ENCODE measurements at places on chromosomes 6 and 20.
A peak's percentile ranks its signal among the peaks of the same experiment; 100 is the strongest.

GRCh38 chr20:51928931-51929330 is 126.6 kb upstream of the SALL4 start:
- no peak overlapping the region for H3K4me3 ChIP-seq
- DNase-seq = no peak
- no peak overlapping the region for H3K27ac ChIP-seq
- H3K4me1 ChIP-seq = no peaks in the 10 kb centered on the region
- no peaks in the 10 kb centered on the region for H3K27me3 ChIP-seq

DNA sequence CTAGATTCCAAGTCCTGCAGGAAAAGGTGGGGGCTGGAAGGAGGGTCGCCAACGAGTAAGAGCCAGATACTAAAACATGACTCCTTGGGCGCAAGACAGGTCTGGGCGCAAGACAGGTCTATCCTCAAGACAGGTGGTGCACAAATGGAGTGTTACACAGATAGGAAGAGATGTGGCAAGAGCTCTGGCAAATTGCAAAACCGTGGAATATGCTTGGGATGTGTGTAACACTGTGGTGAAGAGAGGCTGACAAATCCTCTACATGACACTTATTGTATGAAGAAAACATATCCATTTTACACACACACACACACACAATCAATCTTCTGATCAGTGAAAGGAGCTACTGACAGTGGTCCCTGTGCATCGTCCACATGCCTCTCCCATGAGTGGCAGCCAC is 77.6 kb downstream of the TBC1D7 start:
- no peak overlapping the region for H3K4me3 ChIP-seq
- no peaks in the 10 kb centered on the region for H3K4me1 ChIP-seq
- H3K27ac ChIP-seq = no peak overlapping the region
- no peak for DNase-seq

- H3K27me3 ChIP-seq = no peaks in the 10 kb centered on the region
- H3K27ac ChIP-seq = peak overlapping the region; percentile 69
- no peak overlapping the region for H3K4me3 ChIP-seq
These were observed 16.2 kb downstream of the L3MBTL3 start for GRCh38 chr6:130034378-130035146.

DNA sequence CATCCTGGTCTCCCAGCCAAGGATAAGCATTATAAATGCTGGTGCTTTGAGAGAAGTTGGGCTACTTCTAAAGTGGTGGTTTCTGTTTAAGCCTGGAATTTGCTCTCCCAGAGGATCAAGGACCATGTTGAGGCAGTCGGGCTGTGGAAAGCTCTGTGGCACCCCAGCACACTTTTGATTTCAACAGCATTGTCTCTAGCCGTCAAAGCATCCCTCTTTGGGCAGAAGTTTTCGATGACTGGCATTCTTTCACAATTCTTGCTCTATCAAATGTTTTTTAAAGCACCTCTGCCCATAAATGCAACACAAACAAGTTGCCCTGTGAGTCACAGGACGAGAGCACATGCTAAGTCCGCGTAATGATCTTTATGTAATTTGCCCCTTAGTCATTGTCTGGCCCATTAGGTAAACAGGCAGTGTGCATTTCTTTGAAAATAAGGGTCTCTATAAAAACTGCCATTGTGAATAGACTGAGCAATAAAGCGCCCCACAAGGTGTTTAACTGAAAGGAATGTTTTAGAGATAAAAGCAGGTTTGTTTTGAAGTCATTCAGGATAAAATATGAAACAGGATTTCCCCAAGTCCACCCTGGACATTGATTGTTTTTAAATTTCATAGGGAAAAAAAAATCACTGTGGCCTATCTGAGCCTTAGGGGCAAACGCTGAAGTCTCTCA is 44.7 kb upstream of the FOXQ1 start:
- no peaks in the 10 kb centered on the region for H3K4me1 ChIP-seq
- DNase-seq = no peak
- H3K27me3 ChIP-seq = no peaks in the 10 kb centered on the region
- H3K27ac ChIP-seq = no peak overlapping the region

GRCh38 chr6:105794239-105794638 is 291.9 kb upstream of the PRDM1 start:
- no peaks in the 10 kb centered on the region for H3K4me1 ChIP-seq
- no peak overlapping the region for H3K27ac ChIP-seq
- DNase-seq = no peak
- no peaks in the 10 kb centered on the region for H3K36me3 ChIP-seq
- H3K4me3 ChIP-seq = no peak overlapping the region
- no peaks in the 10 kb centered on the region for H3K27me3 ChIP-seq

- DNase-seq = no peak
- H3K36me3 ChIP-seq = no peaks in the 10 kb centered on the region
- H3K4me3 ChIP-seq = no peak overlapping the region
- H3K27me3 ChIP-seq = no peaks in the 10 kb centered on the region
- H3K4me1 ChIP-seq = no peaks in the 10 kb centered on the region
- H3K27ac ChIP-seq = no peak overlapping the region
These were observed 46.1 kb upstream of the GFRAL start for GRCh38 chr6:55281215-55281614.

GRCh38 chr6:44001318-44002066 is 125.8 kb downstream of the MRPL14 start:
- H3K27ac ChIP-seq = peak overlapping the region; percentile 56
- no peak overlapping the region for H3K4me3 ChIP-seq
- H3K36me3 ChIP-seq = no peaks in the 10 kb centered on the region

DNA sequence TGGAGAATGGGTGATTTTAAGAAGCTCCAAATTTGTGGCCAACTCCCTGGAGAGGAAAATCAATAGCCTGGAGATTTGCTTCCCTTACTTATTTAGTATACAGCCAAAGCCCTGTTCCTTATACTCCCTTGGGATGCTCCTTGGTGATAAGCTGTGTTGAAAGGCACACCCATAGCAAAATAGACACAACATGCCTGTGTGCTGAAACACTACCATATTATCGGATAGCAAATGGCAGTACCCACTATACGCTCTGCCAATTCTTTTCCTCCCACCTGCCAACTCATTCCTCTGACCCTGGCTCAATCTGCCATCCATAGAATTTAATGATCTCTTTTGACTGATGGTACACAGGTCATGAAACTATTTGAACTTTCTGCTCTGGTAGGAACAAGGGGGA is 98.2 kb downstream of the CLIC5 start:
- no peaks in the 10 kb centered on the region for H3K4me1 ChIP-seq
- H3K27ac ChIP-seq = no peak overlapping the region
- H3K27me3 ChIP-seq = no peaks in the 10 kb centered on the region
- DNase-seq = no peak
- no peaks in the 10 kb centered on the region for H3K36me3 ChIP-seq

GRCh38 chr6:29680904-29681303 is at the start of gene ZFP57:
Gene ZFP57 (minus strand): TSS chr6:29681152. CDS start chr6:29677003, 4,149 bp downstream.
- no peaks in the 10 kb centered on the region for H3K27me3 ChIP-seq
- no peaks in the 10 kb centered on the region for H3K4me1 ChIP-seq
- DNase-seq = no peak
- no peak within 1 kb of the TSS for H3K4me3 ChIP-seq
- H3K36me3 ChIP-seq = no peaks in the 10 kb centered on the region

DNA sequence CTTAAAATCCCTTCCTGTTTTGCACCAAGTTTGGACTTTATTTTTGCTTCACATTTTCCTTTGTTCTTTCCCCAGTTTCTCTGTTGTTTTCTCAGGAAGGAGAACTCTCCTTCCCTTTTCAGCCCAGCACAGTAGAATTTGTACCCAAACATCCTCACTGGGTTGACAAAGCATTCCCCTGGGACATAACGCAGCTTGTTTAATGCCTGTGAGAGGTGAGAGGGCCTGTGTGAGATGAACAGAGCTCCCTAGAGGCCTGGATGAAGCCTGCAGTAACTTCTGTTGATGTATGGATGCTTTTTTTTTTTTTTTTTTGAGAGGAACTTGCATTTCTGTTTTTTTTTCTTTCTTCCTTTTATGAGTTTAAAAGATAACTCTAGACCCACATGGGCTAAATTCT is 104.9 kb upstream of the SLC22A23 start:
- no peaks in the 10 kb centered on the region for H3K4me1 ChIP-seq
- no peaks in the 10 kb centered on the region for H3K27me3 ChIP-seq
- H3K27ac ChIP-seq = no peak overlapping the region
- no peak for DNase-seq
- H3K36me3 ChIP-seq = no peaks in the 10 kb centered on the region

- H3K36me3 ChIP-seq = no peaks in the 10 kb centered on the region
- no peak overlapping the region for H3K27ac ChIP-seq
- no peak for DNase-seq
- H3K27me3 ChIP-seq = no peaks in the 10 kb centered on the region
- H3K4me3 ChIP-seq = no peak overlapping the region
These were observed 36.2 kb upstream of the RGS17 start for GRCh38 chr6:153167061-153167891.

DNA sequence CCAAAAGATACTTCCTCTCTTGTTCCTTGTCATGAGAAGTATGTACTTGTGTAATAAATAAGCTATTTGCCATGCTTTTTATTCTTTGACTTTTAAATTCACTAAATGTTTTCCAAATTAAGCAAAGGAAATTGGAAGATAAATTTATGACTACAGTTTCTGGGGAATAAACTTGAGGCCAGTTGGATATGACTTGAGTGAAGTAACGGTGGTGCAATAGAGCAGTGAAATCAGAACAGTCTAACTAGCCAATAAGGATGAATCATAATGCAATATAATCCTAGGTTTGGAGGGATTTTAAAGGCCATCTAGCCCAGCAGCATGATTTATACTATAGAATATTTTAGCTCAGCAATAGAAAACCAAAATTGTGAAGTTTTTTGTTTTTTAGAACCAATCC is 183.8 kb upstream of the TCF21 start:
- no peaks in the 10 kb centered on the region for H3K4me1 ChIP-seq
- peak overlapping the region; percentile 21 for H3K27ac ChIP-seq
- no peak overlapping the region for H3K4me3 ChIP-seq
- no peak for DNase-seq
- no peaks in the 10 kb centered on the region for H3K27me3 ChIP-seq

DNA sequence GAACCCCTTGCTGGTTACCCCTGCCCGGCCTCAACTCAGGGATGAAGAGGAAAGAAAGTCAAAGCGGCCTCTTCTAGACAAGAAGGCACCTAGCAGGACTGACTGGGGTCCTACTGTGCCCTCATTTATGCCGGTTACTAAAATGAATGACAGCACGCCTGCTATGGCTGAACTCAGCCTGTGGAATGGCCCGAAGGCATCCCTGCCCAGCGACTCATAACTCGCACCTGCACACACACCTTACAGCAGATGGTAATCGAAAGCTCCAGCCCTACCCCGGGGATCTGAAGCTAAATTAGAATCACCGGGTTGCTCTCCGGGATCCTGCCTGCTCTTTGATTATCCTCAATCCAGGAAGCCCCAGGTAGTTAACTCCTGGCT is 747 bp upstream of the TXNDC5 start:
- H3K4me1 ChIP-seq = no peaks in the 10 kb centered on the region
- no peak overlapping the region for H3K4me3 ChIP-seq
- DNase-seq = no peak
- H3K27me3 ChIP-seq = no peaks in the 10 kb centered on the region
- H3K27ac ChIP-seq = peak overlapping the region; percentile 76
- H3K36me3 ChIP-seq = no peaks in the 10 kb centered on the region

GRCh38 chr6:106519460-106520394 is 109.6 kb downstream of the RTN4IP1 start:
- no peaks in the 10 kb centered on the region for H3K36me3 ChIP-seq
- no peaks in the 10 kb centered on the region for H3K27me3 ChIP-seq
- peak overlapping the region; percentile 28 for H3K27ac ChIP-seq
- no peak overlapping the region for H3K4me3 ChIP-seq

- H3K36me3 ChIP-seq = no peaks in the 10 kb centered on the region
- no peak overlapping the region for H3K4me3 ChIP-seq
- DNase-seq = no peak
These were observed 8.8 kb downstream of the OR2H1 start for GRCh38 chr6:29465801-29466200.

DNA sequence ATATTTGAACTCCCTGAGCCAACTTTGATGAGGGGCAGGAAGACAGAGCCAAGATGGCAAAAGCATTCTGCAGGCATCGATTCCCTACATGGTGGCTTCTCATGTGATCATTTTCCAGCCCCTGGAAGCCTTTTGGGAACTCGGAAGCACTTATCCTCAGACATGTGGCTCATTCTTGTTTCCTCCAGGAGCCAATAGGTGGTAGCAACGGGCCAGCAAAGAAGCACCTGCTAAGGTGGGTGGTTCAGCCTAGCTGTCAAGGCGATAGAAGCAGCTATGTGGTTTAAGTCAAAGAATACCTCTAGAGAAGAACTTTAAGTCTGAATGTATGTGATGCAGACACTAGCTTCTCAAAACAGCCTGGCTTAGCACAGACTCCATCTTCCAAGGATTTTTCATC is 64.9 kb upstream of the PAX1 start:
- no peak for DNase-seq
- H3K27me3 ChIP-seq = no peaks in the 10 kb centered on the region
- H3K36me3 ChIP-seq = no peaks in the 10 kb centered on the region
- H3K4me1 ChIP-seq = no peaks in the 10 kb centered on the region
- no peak overlapping the region for H3K27ac ChIP-seq
- no peak overlapping the region for H3K4me3 ChIP-seq

DNA sequence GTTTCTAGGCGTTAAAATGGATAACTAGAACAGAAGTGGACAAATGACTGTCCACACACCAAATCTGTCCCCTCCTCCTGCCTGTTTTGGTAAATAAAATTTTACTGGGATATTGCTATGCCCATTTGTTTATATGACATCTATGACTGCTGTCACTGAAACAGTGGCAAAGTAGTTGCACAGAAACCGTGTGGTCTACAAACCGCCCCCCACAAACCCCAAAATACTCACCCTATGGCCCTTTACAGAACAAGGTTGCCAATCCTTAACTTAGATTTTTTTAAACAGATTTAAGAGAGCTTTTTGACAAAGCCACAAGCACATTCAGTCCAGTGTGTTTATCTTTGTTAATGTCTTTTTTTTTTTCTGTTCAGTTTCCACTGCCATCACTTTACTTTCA is 137.8 kb downstream of the MTFR2 start:
- H3K4me1 ChIP-seq = peaks cover 2% of the 10 kb centered on the region
- no peak for DNase-seq
- H3K27me3 ChIP-seq = no peaks in the 10 kb centered on the region
- no peak overlapping the region for H3K4me3 ChIP-seq
- H3K36me3 ChIP-seq = no peaks in the 10 kb centered on the region

GRCh38 chr6:146200176-146200575 is 171.3 kb downstream of the GRM1 start:
- no peaks in the 10 kb centered on the region for H3K36me3 ChIP-seq
- no peaks in the 10 kb centered on the region for H3K4me1 ChIP-seq
- no peaks in the 10 kb centered on the region for H3K27me3 ChIP-seq
- H3K4me3 ChIP-seq = no peak overlapping the region

- no peak overlapping the region for H3K27ac ChIP-seq
- H3K4me1 ChIP-seq = no peaks in the 10 kb centered on the region
- no peaks in the 10 kb centered on the region for H3K27me3 ChIP-seq
These were observed 77.3 kb upstream of the SLC35F1 start for GRCh38 chr6:117829594-117830319.

DNA sequence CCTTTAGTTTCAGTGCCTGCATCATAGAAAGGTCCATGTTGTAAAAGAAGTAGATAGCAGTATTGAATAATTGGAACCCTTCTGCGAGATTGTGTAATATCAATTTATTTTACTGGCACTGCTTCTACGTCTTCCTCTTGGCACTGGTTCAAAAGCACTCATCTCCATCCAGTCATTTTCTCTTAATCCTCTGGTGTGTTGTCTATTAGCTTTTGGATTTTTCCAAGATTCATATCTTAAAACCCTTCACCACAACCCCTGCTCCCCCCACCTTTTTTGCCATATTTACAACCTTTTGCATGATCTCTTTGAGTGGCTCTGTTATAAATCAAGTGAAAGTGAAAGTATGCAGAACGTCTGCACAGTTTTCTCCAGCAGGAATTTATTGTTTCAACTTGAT is 76.6 kb upstream of the HSF2 start:
- H3K4me3 ChIP-seq = peak overlapping the region; percentile 13
- H3K4me1 ChIP-seq = no peaks in the 10 kb centered on the region
- no peaks in the 10 kb centered on the region for H3K27me3 ChIP-seq
- H3K27ac ChIP-seq = no peak overlapping the region

- H3K4me3 ChIP-seq = no peak overlapping the region
- no peaks in the 10 kb centered on the region for H3K4me1 ChIP-seq
- DNase-seq = no peak
- H3K27me3 ChIP-seq = no peaks in the 10 kb centered on the region
These were observed 82.2 kb upstream of the DUSP22 start for GRCh38 chr6:210104-210456.
